Cerebellar nuclear complex (tissue), 1 donor: ENCODE measurements at places on chromosomes 11 and 22.

DNA sequence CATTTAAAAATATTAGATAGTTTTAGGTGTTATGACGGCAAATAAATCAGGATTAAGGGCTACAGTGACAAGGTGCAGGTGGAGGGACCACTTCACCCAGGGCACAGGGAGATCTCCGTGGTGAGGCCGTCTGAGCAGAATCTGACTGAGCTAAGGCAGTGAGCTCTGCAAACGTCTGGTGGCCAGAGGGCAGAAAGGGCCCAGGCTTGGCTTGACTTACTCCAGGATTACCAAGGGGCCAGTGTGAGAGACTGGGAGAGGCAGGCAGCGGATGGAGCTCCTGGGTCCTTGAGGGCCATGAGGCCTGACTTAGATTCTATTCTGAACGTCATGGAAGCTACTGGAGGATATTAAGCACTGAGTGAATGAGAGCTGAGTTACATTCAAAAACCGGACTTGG, 125.9 kb upstream of the B3GAT1 start:
- DNase-seq = no peak

DNA sequence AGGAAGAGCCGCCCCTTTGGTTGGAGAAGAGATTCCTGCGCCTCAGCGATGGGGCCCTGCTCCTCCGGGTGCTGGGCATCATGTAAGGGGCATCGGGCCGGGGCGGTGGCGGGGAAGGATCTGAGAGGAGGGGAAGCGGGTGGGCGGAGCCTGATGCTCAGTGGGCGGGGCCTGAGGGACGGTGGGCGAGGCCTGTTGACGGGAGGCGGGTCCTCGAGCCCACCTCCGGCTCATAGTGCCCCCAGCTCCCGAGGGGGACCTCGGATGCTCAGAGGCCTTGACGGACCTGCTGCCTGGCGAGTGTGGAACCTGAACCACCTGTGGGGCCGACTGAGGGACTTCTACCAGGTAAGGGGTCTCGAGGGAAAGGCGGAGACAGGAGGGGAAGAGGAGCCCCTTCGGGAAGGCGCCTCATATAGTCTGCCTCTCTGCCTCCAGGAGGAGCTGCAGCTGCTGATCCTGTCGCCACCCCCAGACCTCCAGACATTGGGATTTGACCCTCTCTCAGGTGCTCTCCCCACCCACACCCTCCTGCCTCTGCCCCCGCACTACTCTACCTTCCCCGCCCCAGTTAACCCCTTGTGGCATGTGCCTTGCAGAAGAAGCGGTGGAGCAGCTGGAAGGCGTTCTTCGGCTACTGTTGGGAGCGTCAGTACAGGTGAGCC, 799 bp downstream of the CCDC88B start:
- no peak for DNase-seq

DNA sequence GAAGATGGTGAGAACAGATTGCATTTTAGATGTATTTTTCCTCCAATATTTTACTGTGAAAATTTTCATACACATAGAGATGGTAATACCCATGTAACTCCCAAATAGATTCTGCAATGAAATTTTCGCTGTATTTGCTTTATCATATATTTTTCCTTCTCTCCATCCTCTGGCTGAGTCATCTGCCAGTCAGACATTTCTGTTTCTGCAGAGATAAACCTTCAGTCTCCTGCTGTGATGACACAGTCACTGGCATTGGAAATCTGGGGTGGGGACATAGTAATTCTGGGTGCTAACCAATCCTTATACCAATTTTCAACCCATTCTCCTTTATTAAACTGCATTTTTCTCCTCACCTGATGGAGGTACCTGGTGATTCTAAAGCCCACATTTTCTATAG, 33.7 kb downstream of the SVIP start:
- no peak for DNase-seq

DNA sequence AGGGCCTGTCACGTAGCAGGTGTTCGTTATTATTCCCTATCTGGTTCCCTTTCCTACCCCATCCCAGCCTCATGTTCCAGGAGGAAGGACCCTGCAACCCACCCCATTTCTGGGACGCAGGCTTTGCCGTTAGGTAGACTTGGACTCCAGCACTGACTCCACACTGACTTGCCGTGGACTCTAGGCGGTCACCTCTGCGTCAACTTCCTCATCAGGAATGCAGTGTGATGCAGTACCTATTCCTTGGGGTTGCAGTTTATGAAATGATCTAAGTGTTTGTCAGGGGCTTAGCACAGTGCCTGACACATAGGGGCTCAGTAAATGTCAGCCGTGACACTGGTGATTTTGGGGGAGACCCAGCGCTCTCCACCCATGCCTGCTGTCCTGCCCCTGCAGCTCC, 16.8 kb downstream of the DGKZ start:
- DNase-seq = no peak

- no peak for DNase-seq
Observed at GRCh38 chr22:46354176-46354992, 18.9 kb downstream of the TRMU start.

- peak; percentile 58 for DNase-seq
Observed at GRCh38 chr11:125443767-125444311, 52.2 kb downstream of the FEZ1 start.

GRCh38 chr11:20056950-20057943, 103.0 kb downstream of the DBX1 start:
- DNase-seq = no peak

DNA sequence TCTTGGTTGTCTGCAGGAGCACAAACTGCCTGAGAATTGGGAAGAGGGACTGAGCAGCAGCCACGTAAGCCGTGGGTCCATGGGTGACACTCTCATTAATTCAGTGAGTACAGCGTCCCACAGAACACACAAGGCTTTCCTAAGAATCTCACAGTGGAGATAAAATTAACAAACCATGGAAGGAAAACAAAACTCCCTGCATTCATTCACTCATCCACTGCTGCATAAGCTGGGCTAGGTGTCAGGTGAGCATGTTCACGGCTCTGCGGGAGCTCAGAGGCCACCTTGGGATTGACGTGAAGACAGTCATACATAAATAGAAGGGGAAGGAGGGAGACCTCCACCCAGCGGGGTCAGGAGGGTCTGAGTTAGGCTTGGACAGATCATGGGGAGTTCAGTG, 1442.7 kb downstream of the TBC1D22A start:
- no peak for DNase-seq

DNA sequence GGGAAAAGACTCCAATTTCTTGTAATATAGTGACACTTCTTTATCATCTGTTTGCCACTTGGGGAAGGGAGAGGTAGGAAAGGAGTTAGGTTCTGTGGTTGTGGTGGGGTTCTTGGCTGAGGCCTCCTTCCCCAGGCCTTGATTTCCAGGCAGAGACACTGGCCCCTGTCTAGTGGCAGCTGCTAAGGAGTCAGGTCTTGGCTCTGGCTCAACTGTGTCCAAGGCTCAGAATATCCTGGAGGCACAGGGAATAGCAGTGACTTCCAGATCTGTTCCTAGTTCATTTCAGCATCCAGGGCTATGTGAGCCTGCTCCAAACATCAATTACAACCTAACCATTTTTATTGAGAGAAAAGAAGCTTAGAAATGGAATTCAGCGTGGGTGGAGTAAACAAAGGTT, 29.5 kb downstream of the PPFIBP2 start:
- no peak for DNase-seq

GRCh38 chr11:65425105-65425970, 2.7 kb downstream of the NEAT1 start:
- no peak for DNase-seq

GRCh38 chr22:49429066-49429465, 398.6 kb downstream of the BRD1 start:
- no peak for DNase-seq

- peak; percentile 61 for DNase-seq
Observed at GRCh38 chr11:121886005-121886734, 229.8 kb downstream of the BLID start.

DNA sequence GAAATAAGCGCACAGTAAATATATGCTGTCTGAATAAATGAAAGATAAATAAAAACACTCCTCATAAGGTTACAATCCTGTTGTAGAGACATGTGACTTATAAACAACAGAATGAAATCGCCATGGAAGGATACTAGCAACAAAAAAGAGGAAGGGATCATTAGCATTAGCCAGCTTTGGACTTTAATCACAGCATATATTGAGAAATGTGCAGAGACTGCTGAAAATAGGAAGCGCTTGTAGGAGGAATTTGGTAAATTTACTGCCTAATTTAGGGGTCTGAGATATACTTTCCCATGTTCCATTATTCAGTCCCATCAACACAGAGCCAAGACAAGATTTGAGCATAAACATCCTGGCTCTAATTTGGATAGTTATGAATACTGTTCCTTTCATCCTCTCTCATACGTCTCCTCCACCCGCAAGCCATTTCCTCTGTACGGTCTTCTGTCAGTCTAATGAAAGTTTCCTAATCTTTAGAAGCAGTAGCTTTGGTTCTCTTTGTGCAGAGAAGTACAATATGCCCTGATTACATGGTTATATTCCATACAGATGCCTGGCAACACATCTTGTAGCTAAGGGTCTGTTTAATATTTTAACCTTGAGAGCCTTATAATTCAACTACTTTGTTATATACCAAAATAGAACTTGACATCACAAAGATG, 37.1 kb upstream of the AKIP1 start:
- no peak for DNase-seq

- no peak for DNase-seq
Observed at GRCh38 chr22:36180038-36180880, 19.7 kb upstream of the APOL3 start.

GRCh38 chr11:125314276-125315078, 149.9 kb downstream of the PKNOX2 start:
- no peak for DNase-seq

DNA sequence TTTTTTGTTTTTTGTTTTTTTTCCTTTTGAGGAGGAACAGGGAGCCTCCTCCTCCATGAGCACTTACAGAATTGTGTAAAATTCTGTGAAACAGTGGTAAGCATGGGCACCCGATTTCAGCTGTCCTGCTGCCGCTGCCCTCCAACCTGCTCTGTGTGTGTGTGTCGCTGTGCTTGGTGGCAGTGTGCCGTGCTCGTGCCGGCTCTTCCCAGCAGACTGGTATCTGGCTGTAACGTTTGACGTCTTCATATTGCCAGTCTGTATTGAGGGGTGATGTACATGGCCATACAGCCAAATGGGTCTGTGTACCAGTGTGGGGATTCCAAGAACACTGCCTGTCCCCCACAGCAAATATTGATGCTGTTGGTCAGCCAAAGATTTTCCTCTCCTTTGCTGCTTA, 97.1 kb downstream of the CWC15 start:
- no peak for DNase-seq

GRCh38 chr22:33909075-33909458, 11.2 kb downstream of the LARGE1 start:
- DNase-seq = no peak

DNA sequence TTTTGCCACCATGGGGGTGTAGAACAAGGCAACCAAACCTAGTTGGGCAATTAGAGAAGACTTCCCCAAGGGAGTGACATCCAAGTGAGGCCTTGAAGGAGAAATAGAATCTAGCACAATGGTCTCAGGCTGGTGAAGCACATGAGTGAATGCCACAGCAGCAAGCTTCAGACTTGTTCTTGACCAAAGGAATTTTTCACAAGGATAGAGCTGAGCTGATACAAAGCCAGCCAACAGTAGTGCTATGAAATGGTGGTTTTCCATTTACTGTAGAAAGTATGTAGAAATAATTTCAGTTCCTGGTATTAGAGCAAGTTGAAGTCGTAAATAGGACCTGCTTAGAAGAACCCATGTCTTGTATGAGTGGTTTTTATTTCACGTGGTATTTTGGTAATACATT, 148.3 kb upstream of the RASSF10 start:
- no peak for DNase-seq

GRCh38 chr11:63660972-63661371, 10.2 kb downstream of the ATL3 start:
- no peak for DNase-seq

GRCh38 chr22:22552630-22553029, 6.4 kb downstream of the PRAME start:
- no peak for DNase-seq

DNA sequence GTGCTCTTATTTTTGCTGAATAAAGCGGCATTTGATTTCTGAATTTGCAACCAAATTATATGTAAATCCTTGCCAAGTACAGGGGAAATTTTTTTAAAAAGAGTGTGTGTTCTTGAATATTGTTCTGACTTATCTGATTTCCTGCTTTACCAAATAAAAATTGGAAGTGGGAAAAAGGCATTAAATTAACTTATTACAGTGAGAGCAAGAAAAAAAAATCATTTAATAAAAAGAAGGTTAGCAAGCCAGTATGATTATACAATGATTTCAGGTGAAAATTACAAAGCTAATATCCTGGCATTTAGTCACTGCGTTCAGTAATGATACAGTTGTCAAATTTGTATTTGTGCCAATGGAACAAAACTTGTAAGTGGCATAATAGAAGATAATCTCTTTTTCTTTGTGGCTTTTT, 82.1 kb upstream of the PPARA start:
- no peak for DNase-seq

GRCh38 chr22:27596133-27596870, 205.3 kb downstream of the MN1 start:
- DNase-seq = no peak

DNA sequence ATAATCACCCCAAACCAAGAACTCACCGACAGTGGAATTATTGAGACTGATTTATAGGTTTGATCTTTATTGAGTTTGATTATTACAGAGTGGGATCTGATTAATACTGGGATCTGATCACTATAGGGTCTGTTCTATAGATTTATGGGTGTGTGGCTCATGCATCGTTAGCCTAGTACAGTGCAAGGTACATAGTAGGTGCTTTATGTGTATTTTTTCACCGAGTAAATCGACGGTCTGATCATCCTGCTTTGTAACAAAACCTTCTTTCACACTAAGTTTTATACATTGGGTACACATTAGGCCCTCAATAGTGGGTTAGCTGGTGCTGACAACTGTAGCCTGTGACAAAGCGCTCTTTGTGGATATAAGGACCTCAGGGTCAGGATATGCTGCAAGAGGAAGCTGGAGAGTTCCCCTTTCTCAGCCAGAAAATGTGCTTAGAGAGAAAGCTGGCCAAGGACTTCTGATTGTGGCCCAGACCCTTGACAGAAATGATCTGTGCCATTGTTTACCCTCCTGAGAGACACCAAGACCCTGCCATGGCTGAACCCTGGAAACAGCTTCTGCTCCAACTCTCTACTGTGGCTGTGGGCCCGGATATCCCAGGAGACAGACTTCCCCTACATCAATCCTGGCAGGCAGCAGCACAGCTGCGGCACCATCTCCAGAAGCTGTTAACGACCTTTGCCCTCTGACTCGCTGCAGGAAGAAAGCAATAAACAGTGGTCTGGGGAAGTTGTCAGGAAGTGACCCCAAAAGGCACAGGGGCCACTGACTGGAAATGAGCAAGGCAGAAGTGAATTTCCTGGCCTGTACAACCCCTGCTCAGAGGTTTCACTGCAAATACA, 16.1 kb upstream of the TPP1 start:
- no peak for DNase-seq

GRCh38 chr11:33869481-33870422, 22.1 kb downstream of the LMO2 start:
- DNase-seq = no peak

- DNase-seq = no peak
Observed at GRCh38 chr22:38843657-38844314, at the start of gene NPTXR. Gene NPTXR, minus strand, starts transcription at chr22:38844028.

- DNase-seq = no peak
Observed at GRCh38 chr11:70200212-70200844, 2.8 kb upstream of the FADD start.
